GOT3 (cell line): ENCODE measurements at places on chromosomes 16 and 17.

- DNase-seq: no peak
These were observed 130.8 kb downstream of the CA10 start for GRCh38 chr17:52027620-52028295.

DNA sequence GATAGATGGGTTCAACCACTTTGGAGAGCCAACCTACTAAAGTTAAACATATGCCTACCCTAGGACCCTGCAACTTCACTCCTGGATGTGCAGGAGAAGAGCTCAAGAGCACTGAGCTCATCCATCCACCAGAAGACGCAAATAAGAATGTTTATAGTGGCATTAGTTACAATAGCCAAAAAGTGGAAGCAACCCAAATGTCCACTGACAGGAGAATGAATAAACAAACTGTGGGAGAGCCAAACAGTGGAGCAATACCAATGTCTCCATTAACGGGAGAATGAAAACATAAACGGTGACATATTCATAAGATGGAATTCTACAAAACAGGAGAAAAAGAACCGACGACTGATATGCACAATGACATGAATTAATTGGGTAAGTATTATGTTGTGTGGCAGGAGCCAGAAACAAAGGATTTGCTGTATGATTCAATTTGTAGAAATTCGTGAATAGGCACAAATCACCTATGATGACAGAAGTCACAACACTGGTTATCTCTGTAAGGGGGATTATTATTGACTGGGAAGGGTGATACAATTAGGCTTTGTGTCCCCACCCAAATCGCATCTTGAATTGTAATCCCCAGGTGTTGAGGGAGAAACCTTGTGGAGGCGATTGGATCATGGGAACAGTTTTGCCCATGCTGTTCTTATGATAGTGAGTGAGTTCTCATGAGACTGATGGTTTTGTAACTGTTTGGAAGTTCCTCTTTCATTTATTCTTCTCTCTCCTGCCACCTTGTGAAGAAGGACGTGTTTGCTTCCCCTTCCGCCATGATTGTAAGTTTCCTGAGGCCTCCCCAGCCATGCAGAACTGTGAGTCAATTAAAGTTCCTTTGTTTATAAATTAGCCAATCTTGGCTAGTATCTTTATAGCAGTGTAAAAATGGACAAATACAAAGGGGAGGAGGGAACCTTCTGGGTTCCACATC lies 57.9 kb upstream of the PLCG2 start:
- no peak for DNase-seq

GRCh38 chr16:12551530-12551929 lies 252.2 kb downstream of the CPPED1 start:
- DNase-seq: no peak

- DNase-seq: no peak
These were observed 176.3 kb downstream of the VPS53 start for GRCh38 chr17:538181-538973.

- no peak for DNase-seq
These were observed 4.2 kb upstream of the CMTM2 start for GRCh38 chr16:66575060-66575459.

DNA sequence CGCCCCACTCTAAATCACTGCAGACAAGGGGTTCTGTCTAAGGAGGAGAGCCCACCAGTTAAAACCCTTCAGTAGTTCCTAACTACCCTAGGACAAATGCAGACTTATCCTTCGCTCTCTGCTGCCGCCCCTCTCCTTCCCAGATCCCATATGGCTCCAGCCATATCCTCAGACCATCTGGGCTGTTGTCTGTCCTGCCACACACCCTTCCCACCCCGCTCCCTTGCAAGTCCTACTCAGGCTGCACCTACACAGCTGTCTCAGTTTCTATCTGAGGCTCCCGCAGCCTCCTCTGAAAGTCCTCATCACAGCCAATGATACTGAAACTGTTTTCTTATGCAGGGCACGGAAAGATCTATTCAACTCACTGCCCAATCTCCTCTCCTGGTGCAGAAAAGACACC lies 720 bp upstream of the BCKDK start:
- DNase-seq: no peak

GRCh38 chr17:42878123-42878880 lies 22.3 kb upstream of the G6PC1 start:
- DNase-seq: no peak

DNA sequence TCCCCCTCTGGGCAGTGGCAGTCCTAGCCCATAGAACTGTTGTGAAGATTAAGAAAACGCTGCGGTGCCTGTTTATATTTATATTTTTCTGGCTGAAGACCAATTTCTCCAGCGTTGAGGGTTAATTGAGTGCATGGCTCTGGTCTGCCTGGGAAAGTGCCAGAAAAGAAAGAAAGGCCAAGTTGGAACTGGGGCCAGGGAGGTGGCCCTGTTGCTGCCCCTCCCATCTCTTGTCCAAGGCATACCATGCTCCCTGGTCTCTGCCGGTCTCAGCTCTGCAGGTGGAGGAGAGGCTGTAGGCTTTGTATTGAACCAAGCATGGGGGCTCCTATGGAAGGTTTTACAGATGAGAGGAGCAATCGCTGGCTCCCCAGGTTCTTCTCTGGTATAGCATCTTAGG lies 124.7 kb downstream of the MGAT5B start:
- no peak for DNase-seq

DNA sequence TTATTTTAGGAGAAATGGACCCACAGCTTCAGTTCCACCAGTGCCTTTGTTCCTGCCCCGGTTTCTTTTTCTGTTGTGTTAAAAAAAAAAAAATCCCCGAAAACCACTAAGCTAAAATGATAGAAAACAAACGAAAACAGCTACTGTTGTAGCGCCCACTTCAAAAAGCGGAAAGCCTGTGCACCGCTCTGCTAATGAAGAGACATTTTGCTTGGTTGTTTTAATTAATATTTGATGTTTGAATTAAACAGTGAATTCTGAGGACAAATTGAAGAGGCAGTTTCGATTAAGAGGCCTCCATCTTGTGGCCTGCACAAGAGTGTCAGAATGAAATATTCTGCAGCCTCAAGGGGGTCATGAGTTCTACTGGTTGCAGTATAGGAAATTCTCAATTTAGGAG lies 186.7 kb downstream of the RPTOR start:
- DNase-seq: no peak

GRCh38 chr17:67018471-67019434 lies 25.6 kb upstream of the CACNG1 start:
- DNase-seq: no peak

DNA sequence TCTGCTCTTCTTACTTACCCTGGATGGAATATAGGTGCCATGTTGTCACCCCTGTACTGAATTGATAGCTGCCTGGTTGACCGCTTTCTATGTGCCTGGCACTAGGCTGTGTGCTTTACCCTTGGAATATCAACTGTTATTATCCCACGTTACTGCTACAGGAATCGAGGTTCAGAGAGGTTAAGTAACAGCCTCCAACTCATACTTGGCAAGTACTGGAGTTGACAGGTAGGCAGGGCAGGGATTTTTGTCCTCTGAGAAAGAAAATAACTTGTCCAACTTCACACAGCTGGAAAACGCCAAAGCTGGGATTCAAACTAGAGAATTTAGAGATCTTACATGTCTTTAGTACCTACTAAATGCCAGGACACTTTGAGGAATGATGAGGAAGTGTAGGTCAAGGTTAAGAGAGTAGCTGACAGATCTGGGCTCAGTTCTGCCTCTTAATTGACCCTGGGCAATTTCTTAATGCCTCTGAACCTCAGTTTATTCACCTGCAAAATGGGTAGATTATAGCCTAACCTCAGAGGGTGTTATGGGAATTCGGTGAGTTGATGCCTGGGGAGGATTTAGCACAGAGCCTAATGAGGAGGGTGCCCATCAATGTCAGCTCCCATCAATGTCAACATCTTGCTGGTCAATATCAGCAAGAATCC lies 25.8 kb downstream of the ITPRIPL2 start:
- DNase-seq: no peak

DNA sequence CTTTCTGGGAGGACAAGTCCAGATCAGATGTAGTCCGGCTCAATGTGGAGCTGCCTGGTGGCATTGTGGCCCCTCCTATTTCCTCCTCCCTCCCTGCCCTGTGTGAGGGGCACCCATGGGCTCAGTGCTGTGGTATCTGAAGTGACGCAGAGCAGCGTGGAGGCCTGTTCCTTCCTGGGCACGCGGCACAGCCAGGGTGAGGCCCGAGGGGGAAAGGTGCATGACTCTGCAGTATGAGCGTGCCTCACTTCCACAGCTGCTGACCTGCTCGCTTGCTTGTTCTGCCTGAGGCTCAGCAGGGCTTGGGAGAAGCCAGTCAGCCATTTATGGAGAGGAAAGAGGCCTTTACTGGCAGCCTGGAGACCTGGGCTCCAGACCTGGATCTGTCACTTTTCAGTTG lies 11.7 kb downstream of the TMEM238L start:
- no peak for DNase-seq

GRCh38 chr16:24507959-24508480 lies 31.3 kb upstream of the RBBP6 start:
- DNase-seq: no peak

DNA sequence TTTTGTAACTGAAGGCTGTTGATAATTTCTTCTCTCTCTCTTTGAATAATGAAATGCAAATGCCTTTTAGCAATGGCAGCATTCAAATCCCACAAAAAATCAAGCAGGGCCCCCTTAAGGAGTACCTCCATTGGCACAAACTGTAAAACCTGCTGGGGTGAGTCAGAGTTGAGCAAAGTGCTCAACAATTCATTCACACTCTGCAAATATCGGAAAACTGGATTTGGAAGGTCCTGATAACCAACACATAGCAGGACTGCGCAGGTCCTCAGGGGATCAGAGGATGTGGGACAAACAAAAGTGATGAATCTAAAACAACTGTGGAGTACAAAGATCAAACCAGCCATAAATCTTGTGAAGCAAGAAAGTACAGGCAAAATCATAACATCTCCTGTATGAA lies 5.6 kb downstream of the CMTR2 start:
- DNase-seq: no peak

DNA sequence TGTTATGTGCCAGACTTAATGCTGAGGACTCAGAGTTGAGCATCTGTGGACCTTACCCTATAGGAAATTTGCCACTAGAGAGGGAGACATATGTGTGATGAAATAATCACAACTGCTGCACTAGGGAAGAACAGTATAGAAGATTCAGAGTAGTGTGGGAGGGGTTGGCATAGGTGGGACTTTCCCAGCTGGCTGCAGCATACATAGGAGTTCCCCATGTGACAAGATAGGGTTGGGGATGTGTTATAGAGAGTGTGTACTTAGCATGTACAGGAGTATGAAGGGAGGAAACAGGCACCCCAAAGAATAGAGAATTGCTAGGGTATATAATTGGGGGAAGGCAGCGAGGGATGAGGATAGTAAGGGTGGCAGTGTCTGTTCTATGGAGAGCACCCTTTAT lies 2.9 kb downstream of the NUP93 start:
- no peak for DNase-seq

DNA sequence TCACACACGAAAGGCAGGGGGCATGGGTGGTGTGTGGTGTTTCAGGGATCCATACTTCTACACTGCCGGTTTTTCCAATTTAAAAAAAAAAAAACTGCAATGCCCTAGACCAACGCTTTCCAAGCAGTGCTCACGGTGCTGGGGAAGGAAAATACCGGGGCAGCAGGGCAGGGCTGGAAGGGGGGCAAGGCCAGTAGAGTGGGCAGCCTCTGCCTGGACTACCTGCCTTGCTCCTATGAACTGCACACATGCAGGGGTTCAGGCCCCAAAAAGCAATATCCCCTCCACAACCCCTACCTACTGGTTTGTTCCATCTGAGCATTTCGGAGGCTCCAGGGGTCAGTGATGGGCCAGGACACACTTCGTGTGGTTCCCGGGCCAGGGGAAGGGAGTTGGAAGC lies 29.4 kb downstream of the RPH3AL start:
- DNase-seq: no peak

DNA sequence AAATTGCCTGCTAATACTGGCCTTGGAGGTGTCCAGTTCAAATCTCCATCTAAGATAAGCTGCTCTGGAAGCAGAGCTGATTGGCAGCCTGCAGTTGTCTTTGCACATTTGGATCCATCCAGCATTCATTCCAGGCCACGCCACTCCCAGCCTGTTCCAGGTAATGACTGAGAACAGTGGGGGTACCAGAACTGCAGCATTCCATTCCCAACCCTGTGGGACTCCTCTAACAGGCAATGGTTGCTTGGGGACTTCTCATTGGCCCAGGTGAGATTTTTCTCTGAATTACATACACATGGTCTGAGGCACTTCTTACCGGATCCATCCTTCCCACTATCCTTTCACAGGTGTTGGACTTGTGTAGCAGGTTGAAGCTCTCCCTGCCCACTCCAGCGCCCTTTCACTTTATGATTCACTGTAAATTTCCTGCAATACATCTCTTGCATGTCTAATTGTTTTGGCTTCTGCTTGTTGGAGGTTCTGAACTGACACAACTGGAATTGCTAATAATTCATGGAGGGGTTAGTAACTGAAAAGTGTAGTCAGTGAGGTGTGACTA lies 206.1 kb upstream of the ZFHX3 start:
- DNase-seq: no peak

DNA sequence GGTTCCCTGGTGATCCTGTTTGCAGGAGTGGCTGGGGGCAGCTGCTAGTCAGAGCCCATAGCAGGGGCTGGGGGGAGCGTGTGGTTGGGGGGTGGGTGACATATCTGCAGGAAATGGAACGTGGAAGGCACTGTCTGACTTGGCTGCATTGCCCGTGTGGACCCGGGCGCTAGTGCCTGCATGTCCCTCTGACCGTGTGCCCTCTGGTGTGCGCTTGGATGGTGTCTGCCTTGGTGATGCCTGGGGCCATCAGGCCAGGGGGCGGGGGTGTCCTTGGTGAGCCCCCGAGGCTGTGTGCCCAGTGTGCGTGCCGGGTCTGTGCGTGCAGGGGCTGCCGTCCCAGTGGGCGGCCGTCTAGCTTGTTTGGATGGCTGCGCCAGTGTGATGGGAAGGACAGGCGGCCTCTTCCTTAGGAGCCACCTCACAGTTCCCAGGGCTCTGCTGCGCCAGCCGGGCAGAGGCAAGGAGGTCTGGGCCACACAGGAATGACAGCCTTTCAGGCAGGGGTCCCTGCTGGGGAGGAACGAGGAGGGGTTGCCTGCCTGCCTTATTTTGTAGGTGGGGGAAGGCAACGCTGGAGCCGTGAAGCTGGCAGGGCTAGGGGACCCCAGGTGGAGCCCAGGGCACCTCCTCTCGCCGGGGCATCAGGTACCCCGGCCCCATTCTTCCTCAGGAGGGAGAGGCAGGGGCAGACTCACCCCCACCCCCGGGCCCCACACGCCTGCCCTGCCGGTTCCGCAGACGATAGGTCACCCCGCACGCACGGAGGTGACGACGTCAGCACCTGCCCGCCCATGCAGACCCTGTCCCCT lies 693 bp downstream of the NDRG4 start:
- no peak for DNase-seq
